ENCODE measurements at places on chromosomes 11 and 22.

- DNase-seq = no peak
Measured at GRCh38 chr22:21943571-21944448, 8.8 kb downstream of the PPM1F start.

GRCh38 chr11:66363187-66363601 lies 8.4 kb downstream of the SLC29A2 start:
- no peak for DNase-seq

- no peak for DNase-seq
Measured at GRCh38 chr11:40228662-40229061, 1230.8 kb downstream of the LRRC4C start.

DNA sequence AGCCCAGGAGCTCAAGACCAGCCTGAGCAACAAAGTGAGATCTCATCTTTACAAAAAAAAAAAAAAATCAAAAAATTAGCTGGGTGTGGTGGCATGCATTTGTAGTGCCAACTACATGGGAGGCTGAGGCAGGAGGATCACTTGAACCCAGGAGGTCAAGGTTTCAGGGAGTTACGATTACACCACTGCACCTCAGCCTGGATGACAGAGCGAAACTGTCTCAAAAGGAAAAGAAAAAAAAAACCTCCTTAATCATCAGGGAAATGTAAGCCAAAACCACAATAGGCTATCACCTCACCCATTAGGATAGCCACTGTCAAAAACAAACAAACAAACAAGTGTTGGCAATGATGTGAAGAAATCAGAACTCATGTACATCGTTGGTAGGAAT lies 13.4 kb downstream of the DGCR2 start:
- DNase-seq = no peak

Measured in GM03348 (cell line).